ENCODE measurements at places on chromosomes 5 and 9. TPM values are rescaled to one million over a fixed set of nuclear protein-coding genes. Genes with fewer than 3 reads are reported as not detected.

DNA sequence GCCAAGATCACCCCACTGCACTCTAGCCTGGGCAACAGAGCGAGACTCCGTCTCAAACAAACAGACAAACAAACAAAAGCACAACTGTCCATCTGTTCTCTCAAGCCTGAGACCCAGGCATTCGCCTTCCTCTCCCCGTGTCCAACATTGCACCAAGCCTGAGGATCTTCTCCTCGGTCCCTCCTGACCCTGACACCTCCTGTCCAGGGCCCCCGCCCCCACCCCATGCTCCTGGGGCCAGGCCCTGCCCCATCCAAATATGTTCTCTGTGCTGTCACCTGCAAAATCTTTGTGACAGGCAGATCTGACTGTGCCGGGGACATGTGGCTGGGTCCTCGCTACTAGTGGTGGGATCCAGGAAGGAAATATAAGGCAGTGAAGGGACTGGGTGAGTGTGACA is 33.4 kb upstream of the UNC5A start:
- H3K4me3 ChIP-seq: no peak overlapping the region
- no peaks in the 10 kb centered on the region for H3K36me3 ChIP-seq

GRCh38 chr5:38071831-38072694 is 186.3 kb upstream of the EGFLAM start:
- no peaks in the 10 kb centered on the region for H3K4me1 ChIP-seq
- H3K27ac ChIP-seq: no peak overlapping the region
- H3K36me3 ChIP-seq: no peaks in the 10 kb centered on the region

DNA sequence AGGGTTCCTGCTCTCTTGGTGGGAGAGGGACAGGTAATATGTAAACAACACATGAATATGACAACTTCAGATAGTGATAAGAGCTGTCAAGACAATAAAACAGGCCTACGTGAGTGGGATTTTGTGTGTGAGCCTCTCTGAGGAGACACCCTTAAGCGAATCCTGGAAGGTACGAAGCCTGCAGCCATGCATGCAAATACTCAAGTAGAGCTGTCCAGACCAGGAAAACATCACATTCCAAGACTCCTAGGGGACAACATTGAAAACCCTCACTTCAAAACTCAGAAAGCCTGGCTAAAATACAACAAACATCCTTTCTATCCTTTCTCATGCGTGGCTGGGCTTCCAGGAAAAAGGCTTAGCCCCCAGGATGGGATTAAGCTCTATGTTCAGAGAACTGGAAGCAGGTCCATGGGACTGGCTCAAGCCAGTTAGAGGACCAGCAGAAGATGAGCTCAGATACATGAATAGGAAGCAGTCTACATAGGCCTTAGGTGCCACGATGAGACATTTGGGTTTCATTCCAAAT is 124.8 kb upstream of the IQGAP2 start:
- H3K27me3 ChIP-seq: no peaks in the 10 kb centered on the region
- H3K4me1 ChIP-seq: peaks cover 4% of the 10 kb centered on the region
- DNase-seq: no peak
- H3K27ac ChIP-seq: no peak overlapping the region

The GADD45G gene
- 26.4 TPM for total RNA-seq

The PCDHGA12 gene
- total RNA-seq: 8.8 TPM

The IL4 gene
- not detected for total RNA-seq

GRCh38 chr9:13267743-13268142 is 11.7 kb downstream of the MPDZ start:
- DNase-seq: no peak
- H3K4me3 ChIP-seq: no peak overlapping the region
- no peaks in the 10 kb centered on the region for H3K27me3 ChIP-seq
- H3K36me3 ChIP-seq: no peaks in the 10 kb centered on the region
- H3K27ac ChIP-seq: peak overlapping the region; percentile 52
- peaks cover 5% of the 10 kb centered on the region for H3K4me1 ChIP-seq

The NUTM2G gene
- not detected for total RNA-seq

All from tibial nerve (tissue), 4 donors.